Left renal cortex interstitium (tissue), 4 donors: ENCODE measurements at places on chromosomes 7 and 10. TPM values are rescaled to one million over a fixed set of nuclear protein-coding genes. Genes with fewer than 3 reads are reported as not detected.

The MACC1 gene
- polyA plus RNA-seq = 11.1 TPM

The CHRM2 gene
- 3.9 TPM for polyA plus RNA-seq

The LARP4B gene
- 36.8 TPM for polyA plus RNA-seq

The LIPF gene
- polyA plus RNA-seq = 0.39 TPM

The TMEM176B gene
- 99.0 TPM for polyA plus RNA-seq

The ASB10 gene
- not detected for polyA plus RNA-seq

The LRIT1 gene
- not detected for polyA plus RNA-seq

The PTF1A gene
- polyA plus RNA-seq = not detected

The WASHC2C gene
- polyA plus RNA-seq = 68.7 TPM

The SPDYE6 gene
- polyA plus RNA-seq = 10.2 TPM

The MICALL2 gene
- polyA plus RNA-seq = 5.8 TPM

The RAMP3 gene
- 12.5 TPM for polyA plus RNA-seq

The NPFFR1 gene
- 0.13 TPM for polyA plus RNA-seq

The ERVW-1 gene
- polyA plus RNA-seq = 0.35 TPM

The PANK1 gene
- polyA plus RNA-seq = 54.0 TPM

The ZNF107 gene
- 11.2 TPM for polyA plus RNA-seq

The MBL2 gene
- not detected for polyA plus RNA-seq

The PLAC9 gene
- polyA plus RNA-seq = 15.2 TPM

The TMEM236 gene
- polyA plus RNA-seq = 0.31 TPM
